ENCODE measurements at places on chromosomes 4 and X.

- no peak for DNase-seq
Measured at GRCh38 chr4:18635531-18635930, 614.0 kb upstream of the LCORL start.

DNA sequence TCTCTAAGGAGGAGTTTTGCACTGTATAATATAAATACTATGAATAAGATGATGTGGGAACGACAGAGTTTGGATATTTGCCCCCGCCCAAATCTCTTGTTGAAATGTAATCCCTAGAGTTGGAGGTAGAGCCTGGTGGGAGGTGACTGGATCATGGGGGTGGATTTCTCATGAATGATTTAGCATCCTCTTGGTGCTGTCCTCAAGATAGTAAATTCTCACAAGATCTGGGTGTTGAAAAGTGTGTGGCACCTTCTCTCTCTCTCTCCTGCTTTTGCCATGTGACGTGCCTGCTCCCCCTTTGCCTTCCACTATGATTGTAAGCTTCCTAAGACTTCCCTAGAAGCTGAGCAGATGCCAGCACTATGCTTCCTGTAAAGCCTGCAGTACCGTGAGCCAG is 241.6 kb upstream of the ETNPPL start:
- no peak for DNase-seq

- no peak for DNase-seq
Measured at GRCh38 chr4:125321709-125322365, 7.1 kb downstream of the FAT4 start.

- no peak for DNase-seq
Measured at GRCh38 chr4:153619811-153620210, 64.3 kb upstream of the TLR2 start.

- DNase-seq, result no peak
Measured at GRCh38 chrX:45295259-45295986, 94.7 kb upstream of the DIPK2B start.

DNA sequence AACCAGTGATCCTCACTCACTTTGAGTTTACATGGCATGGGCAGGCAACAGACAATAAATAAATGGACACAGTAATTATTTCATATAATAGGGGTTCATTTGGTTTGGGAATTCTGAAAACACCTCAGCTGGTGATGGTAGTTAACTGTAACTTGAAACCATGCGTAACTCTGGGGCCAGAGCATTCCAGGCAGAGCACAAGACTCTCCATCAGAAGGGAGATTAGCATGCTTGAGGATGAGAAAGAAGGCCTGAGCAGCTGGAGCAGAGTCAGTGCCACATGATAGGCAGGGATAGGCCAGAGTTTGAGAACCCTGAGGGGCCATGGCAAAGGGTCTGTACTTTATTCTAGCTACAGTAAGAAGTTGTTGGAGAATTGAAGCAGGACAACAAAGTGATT is 56.3 kb upstream of the CXCL8 start:
- no peak for DNase-seq

- no peak for DNase-seq
Measured at GRCh38 chrX:39008549-39008948, 207.3 kb downstream of the MID1IP1 start.

GRCh38 chr4:184475096-184475461 is 729 bp upstream of the IRF2 start:
- DNase-seq, result no peak

DNA sequence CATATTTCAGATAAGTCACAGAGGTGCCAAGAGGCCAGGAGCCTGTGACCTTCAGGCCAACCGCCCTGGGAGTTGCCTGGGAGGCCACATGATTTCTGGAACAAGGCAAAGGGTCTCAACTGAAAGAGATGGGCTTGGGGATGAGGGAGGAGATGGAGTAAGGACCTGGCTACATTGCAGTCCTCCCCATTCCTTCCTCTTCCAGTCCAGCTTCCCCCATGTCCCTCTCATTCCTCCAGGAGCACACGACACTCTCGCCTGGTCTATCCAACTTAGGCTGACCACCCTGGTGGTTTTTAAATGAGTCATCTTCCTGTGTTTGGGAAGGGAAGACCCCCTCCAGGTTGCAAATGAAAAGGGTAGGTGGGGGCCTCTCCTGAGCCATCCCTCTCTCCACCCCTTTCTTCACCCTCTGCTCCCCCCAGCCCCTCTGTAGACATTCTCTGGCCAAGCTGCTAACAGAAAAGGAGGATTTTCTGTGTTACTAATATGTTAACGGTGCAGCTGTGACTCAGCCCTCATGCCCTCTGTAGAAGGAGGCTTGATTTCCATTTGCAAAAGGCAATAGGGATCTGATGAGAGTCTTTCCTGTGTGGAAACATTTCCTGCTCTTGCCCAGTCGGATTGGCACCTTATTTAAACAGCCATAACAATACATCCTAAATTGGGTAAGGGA is 79.2 kb downstream of the RTL5 start:
- no peak for DNase-seq

DNA sequence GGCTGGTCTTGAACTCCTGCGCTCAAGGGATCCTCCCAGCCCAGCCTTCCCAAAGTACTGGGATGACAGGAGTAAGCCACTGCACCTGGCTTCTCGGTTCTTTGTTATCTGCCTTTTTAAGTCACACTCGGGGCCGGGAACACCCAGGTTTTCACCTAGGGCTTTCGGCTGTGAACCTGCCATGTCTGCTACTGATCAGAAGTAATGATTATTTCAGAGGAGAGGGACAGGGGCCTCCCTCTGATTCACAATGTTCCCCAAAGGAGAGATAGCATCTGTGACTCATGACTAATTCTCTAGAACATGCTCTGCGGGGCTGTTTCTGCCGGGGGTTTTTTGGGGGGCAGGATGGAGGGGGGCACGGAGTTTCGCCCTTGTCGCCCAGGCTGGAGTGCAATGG is 26.9 kb downstream of the CRLF2 start:
- DNase-seq, result no peak

- no peak for DNase-seq
Measured at GRCh38 chr4:120158841-120159463, 92.3 kb upstream of the MAD2L1 start.

GRCh38 chr4:82733636-82734035 is 65.0 kb downstream of the SCD5 start:
- no peak for DNase-seq

- DNase-seq, result peak; percentile 2
Measured at GRCh38 chr4:131054489-131055019, 1958.6 kb downstream of the C4orf33 start.

- DNase-seq, result no peak
Measured at GRCh38 chr4:80202190-80202711, 4.9 kb downstream of the PRDM8 start.

- no peak for DNase-seq
Measured at GRCh38 chrX:38332505-38332904, 5.2 kb upstream of the RPGR start.

DNA sequence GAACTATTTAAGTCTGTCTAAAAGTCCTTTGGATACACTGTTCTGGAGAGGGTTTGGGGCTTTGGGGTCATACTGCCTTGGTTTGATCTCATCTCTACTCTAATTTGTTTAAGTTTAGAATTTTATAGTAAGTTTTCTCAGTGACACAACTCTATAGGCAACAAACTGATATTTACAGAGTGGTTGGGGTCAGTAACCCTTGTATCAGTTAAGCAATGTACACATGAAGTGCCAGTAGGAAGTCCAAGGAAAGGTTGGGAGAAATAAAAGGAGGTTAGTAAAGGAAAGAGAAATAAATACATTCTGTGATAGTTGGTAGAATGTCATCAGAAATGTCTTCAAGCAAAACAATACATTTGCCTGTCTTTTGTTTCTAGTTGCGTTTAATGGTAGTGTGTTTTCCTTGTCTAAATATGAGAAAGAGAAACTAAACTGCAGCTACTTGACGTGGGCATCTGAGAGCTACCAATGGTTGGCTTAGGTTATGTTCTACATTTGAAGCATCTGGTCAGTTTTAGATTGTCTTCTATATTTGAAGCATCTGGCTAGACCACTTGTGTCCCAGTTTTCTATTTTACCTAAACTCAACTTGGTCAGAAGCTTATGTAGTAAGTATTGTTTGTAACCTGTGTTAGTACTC is 6.9 kb downstream of the ATP7A start:
- no peak for DNase-seq

- DNase-seq, result peak; percentile 50
Measured at GRCh38 chr4:171846232-171846631, 33.0 kb downstream of the GALNTL6 start.

- DNase-seq, result no peak
Measured at GRCh38 chr4:62871078-62871477, 1538.2 kb downstream of the TECRL start.

DNA sequence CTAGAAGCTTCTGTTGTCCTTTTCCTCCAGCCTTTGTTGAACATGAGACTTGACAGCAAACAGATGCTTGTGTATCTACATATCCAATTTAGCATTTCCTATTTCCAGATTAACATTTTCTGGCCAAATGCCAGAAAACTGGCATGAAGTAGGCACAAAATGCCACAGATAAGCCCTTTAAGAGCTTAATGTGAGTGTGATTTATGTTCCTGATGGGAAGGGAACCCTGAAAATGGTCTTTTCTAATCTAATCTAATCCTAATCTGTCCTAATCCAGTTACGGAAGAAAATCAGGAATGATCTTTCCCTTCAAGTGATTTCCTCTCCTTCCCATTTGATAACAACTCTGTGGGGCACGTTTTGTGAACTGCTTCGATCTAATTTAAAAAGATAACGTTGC is 133.0 kb upstream of the C1QTNF7 start:
- no peak for DNase-seq

DNA sequence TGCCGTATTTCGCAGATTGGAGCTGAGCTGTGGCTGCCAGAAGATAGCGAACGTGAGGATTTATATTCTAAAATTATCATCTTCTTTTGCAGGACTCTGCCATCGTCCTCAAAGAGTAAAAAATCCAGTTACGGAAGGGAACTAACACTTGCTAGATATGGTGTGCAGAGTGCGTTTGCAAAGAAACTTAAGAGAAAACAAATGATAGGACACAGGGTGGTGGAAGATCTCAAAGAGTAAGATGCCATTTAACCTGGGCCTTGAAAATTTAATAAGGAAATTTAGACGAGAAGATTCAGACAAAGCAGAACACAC is 566 bp downstream of the LARP7 start:
- no peak for DNase-seq

GRCh38 chr4:5791654-5792053 is 80.7 kb downstream of the EVC start:
- no peak for DNase-seq

DNA sequence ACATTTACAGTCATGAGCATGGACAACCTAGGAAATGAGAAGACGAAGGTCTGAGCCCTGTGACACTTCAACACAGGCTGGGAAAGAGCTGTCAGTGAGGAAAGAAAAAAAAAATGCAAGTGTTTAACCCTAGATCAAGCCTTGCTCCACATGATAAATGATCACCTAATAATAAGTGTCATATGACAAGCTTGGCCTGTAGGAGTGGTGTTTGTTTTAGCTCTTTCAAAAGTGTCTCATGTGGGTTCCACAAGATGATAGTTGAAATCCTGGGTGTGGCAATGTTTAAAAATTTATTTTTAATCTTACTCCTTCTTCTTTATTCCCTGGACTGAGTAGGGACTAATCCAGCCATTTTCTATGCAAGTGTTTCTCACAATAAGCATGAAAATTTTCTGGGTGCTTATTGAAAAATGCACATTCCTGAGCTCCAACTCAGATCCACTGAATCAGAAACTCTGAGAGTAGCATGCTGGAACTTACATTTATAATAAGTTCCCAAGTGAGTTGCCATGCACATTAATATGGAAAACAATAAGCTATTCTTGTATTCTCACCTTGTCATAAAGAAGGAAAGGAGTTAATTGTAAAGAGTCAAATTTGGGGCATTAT is 138.3 kb downstream of the AREG start:
- no peak for DNase-seq

GRCh38 chr4:67436742-67437141 is 108.6 kb downstream of the CENPC start:
- no peak for DNase-seq

DNA sequence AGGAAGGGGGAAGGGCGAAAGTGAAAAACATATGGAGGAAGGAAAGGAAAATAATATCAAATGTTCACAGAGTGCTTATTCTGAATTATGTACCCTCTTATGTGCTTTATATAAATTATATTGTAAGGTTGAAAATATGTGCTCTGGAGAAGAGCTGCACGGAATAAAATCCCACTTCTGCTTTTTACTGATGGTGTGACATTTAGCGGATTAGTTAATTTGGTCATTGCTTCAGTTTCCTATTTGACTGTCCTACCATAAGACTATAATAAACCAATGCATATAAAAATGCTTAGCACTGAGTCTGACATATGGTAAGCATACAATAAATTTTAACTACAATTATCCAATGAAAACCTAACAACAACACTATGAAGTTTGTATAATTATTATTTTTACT is 86.2 kb downstream of the NPFFR2 start:
- no peak for DNase-seq

GRCh38 chr4:73730867-73731266 is 9.5 kb upstream of the CXCL8 start:
- DNase-seq, result no peak

GRCh38 chr4:151313306-151314009 is 11.9 kb downstream of the SH3D19 start:
- no peak for DNase-seq

DNA sequence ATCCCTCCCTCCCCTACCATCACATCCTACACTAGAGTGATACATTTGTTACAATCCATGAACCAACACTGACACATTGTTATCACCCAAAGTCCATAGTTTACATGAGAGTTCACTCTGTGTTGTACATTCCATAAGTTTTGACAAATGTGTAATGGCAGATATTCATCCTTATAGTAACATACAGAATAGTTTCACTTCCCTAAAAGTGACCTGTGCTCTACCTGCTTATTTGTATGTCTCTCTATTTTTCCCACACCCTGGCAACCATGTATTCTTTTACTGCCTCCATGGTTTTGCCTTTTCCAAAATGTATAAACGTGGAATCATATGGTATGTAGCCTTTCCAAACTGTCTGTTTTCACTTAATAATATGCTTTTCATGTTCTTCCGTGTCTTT is 42.2 kb upstream of the HPGD start:
- DNase-seq, result no peak

DNA sequence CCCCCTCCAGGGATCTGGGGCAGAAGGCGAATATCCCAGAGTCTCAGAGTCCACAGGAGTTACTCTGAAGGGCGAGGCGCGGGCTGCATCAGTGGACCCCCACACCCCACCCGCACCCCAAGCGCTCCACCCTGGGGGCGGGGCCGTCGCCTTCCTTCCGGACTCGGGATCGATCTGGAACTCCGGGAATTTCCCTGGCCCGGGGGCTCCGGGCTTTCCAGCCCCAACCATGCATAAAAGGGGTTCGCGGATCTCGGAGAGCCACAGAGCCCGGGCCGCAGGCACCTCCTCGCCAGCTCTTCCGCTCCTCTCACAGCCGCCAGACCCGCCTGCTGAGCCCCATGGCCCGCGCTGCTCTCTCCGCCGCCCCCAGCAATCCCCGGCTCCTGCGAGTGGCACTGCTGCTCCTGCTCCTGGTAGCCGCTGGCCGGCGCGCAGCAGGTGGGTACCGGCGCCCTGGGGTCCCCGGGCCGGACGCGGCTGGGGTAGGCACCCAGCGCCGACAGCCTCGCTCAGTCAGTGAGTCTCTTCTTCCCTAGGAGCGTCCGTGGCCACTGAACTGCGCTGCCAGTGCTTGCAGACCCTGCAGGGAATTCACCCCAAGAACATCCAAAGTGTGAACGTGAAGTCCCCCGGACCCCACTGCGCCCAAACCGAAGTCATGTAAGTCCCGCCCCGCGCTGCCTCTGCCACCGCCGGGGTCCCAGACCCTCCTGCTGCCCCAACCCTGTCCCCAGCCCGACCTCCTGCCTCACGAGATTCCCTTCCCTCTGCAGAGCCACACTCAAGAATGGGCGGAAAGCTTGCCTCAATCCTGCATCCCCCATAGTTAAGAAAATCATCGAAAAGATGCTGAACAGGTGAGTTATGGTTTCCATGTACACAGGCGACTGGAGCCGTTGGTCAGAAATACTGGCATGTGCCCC is at the start of gene CXCL1:
TSS of gene CXCL1 (plus strand) at position 264 of the 926 bp plus-strand sequence. CDS start at position 342, 78 bp downstream.
- DNase-seq, result no peak

Measured in H1 (cell line).